ENCODE measurements at places on chromosomes 7 and 10.

GRCh38 chr10:119191881-119192280 lies 13.3 kb upstream of the PRDX3 start:
- no peak for DNase-seq

GRCh38 chr10:184911-185310 lies 49.7 kb downstream of the ZMYND11 start:
- DNase-seq, result no peak

DNA sequence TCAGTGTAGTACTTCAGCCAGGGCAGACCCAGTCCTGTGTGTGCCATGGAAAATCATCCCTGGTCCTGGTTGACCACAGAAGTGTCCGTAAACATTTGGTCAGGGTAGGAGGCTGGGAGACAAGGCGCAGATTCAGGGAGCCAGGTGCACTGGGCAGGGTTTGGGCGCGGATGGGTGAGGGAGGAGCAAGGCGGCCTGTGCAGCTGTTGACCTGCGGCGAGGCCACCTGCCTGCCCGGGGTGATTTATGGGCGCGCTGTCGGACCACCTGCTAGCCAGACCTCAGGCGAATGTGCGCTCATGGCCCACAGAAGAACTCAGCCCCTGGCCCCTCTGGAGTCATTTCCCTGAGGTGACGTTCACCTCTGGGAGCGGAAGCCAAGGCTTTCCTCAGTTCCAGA lies 6.6 kb downstream of the SFRP5 start:
- DNase-seq, result no peak

DNA sequence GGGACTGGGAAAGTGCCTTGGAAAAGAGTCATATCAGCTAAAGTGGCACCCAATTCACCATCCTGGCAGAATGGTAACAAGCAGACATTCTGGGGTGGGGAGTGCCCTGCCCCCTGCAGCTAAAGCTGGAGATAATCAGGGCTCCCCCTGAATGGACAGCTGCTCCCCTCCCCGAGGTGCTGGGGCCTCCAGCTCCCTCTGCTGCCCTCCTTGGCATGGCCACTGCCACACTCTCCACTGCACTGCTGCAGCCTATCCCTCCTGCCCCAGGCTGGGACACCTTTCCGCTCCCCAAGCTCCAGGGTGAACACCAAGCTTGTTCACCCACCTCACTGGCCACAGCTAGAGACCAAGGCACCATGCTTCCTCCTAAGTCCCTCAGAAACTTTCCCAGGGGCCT lies 9.8 kb upstream of the PARD3 start:
- no peak for DNase-seq

- DNase-seq, result peak; percentile 57
Observed at GRCh38 chr10:133379152-133379800, at the start of gene PAOX. PAOX (plus strand) TSS chr10:133379262; CDS start chr10:133379317, 55 bp downstream.

- no peak for DNase-seq
Observed at GRCh38 chr10:44697116-44697515, 214.0 kb upstream of the TMEM72 start.

DNA sequence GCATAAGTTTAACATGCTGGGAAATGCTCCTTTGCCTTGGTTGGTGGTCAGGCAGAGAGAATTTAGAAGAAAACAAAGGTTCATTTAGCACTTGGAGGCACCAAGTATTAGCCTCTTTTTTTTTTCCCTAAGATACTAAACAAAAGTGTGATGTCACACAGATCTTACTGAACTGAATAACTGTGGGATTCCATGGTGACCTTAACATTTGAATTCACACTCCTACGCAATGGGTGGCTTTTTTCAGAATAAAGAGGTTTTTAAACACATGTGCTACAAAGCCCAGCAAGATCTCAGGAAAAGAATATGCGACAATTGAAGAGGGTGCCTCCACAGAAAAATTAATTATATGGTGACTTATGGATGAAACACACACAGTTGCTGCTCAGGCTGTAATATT lies 133.4 kb upstream of the ABCB5 start:
- no peak for DNase-seq

DNA sequence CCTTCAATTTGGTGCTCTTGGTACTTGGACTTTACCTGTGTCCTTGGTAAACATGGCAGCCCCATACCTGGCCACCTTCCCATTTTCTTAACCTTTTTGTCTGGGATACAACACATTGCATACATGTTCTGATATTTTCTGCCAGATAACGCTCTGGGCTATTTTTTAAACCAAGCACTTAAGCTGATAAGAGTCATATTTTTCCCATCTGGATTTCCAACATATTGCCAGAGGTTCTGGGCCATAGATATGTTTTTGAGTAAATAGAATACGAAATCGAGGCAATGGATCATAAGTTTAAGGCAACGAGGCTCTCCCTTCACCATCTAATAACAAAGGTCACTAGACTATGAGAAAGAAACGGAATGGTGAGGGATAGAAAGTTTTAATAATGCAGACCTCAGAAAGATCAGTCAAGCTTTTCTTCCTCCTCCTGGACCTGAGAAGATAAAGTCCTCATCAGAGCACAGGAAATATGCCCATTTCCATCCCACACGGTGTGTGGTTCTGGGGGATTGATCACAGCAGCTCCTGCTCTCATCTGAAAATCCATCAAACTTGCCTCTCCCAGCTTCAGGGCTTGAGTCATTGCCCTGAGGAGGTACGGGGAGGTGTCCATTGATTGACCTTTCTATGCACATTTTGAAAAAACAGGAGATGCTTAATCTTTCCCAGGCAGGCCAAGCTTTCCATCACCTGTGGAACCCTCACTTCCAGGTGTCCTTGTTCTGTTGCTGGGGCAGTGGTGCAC lies 257.2 kb downstream of the GFRA1 start:
- no peak for DNase-seq

- peak; percentile 72 for DNase-seq
Observed at GRCh38 chr7:44977304-44977958, 1.4 kb downstream of the MYO1G start.

DNA sequence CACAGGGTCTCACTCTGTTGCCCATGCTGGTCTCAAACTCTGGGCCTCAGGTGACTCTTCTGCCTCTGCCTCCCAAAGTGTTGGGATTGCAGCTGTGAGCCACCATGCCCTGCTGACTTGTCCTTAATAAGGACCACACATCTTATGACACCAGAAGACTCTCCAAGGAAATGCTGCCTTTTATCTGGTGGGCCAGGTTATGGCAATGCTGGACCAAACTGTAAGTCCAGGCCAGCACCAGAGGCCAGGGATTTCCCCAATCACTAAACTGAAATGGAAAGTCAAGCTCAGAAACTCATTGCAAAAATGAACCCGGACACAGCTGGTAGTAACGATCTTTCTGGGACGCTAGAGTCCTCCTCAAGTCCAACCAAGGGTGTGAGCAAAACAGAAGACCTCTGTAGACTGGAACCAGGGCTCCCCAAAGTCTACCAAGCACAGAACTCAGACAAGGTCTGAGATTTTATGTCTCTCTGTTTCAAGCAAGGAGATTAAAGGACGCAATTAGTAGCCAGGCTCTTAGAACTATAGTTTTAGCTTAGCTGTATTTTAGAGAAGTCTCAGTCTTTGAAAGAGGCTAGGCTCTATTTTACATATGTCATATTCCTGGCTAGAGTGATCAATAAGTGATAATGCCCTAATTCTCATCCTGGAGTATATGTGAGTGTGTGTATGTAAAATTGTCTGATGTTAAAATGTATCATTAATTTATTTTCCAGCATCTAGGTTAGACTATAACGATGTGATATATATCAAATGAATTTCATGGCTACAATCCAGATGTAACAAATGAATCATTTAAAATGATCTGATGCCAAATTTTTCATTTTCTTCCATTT lies 74.0 kb upstream of the ITGB1 start:
- DNase-seq, result no peak

- no peak for DNase-seq
Observed at GRCh38 chr10:33086100-33086499, 128.1 kb upstream of the ITGB1 start.

- no peak for DNase-seq
Observed at GRCh38 chr7:40546616-40547501, 412.1 kb downstream of the SUGCT start.

DNA sequence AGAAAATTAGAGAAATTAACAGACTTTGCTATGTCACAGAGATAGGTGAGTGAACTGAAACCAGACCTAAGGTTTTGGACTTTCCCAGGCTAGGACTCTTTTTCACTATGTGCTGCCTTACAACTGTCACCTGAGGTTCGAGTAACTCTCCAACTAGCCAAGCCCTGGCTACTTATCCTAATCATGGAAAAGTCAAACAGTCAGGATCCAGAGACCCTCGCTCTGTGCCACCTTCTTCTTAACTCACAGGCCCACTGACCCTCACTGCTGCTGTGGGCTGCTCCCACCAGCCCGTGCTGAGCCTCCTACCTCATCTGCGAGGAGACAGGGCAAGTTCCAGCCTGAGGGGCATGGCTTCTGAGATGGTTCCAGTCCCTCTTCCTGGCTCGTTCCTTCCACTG lies 211.4 kb upstream of the KLF14 start:
- DNase-seq, result no peak

DNA sequence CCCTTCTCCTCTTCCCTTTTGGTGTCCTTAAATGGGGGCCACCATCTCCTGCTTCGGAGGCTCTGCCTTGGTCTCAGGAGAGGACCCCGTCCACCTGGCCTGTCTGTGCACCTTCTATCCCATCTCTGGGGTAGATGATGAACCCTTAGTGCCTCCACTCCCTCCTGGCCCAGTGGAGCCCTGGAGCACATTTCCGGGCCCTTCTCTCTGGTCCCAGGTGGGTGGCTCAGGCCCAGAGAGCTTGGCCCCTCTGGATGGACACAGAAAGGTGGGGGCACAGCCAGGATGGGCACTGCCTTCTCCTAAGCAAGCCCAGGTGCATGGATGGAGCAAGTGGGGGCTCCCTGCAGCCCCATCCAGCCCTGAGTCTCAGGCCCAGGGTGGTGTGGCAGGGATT lies 121.4 kb upstream of the RET start:
- no peak for DNase-seq

GRCh38 chr10:92697663-92698511 lies 8.1 kb downstream of the HHEX start:
- no peak for DNase-seq

DNA sequence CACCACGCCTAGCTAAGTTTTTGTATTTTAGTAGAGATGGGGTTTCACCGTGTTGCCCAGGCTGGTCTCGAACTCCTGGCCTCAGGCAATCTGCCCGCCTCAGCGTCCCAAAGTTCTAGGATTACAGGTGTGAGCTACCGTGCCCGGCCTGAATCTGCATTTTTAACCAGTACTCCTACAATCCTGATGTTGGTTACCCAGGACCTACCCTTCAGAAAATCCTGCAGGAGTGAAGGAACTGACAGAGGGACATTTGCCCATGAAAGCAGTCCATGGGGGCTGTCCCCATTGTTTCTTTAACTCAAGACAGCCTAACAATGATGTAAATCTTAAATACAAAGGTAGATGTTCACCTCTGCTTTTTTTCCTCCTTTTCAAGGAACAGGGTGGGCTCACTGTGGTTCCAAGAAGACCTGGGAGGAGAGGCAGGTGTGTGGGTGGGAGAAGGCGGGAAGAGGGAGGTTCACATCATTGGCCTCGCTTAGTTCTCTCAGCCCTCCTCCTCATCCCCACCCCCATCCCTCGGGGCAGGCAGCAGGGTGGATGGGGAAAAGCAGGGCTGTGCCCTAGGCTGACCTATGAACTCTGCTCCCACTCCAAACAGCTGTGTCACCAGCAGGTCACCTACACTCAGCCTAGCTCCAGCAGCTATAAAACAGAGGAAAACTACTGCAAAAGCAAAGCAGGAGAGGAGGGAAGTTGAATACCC lies 13.5 kb downstream of the LRRC20 start:
- no peak for DNase-seq

GRCh38 chr10:68221196-68221595 lies 10.7 kb downstream of the ATOH7 start:
- DNase-seq, result no peak

- DNase-seq, result no peak
Observed at GRCh38 chr7:43570688-43571365, 12.1 kb upstream of the STK17A start.

DNA sequence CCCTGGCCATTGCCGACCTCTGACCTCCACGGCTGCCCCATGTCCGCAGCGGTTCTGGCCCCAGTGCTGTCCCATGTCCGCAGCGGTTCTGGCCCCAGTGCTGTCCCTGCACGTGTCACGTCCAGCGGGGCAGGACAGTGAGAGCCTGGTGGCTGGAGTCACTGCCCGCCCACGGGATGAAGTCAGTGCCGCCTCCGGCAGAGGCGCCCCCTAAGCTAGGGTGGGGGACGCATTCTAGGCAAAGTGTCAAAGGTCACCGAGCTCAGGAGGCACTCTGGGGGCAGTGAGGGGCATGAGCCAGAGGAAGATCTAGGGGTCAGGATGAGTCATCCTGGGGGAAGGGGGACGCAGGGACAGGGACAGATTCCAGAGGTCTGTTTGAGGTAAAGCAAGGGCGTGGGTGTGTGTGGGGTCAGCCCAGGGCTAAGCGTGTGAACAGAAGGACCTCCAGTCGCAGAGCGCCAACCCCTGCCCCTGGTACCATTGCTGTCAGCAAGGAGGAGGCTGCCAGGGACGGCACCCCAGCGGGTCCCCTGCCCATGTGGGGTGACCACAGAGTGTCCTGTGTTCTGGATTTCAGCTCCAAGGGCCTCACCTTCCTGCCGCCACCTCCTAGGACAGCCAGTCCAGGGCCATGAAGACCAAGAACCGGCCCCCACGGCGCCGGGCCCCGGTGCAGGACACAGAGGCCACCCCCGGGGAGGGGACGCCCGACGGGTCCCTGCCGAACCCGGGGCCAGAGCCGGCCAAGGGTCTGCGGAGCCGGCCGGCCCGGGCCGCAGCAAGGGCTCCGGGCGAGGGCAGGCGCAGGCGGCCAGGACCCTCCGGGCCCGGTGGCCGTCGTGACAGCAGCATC lies 665 bp downstream of the BHLHA15 start:
- no peak for DNase-seq

DNA sequence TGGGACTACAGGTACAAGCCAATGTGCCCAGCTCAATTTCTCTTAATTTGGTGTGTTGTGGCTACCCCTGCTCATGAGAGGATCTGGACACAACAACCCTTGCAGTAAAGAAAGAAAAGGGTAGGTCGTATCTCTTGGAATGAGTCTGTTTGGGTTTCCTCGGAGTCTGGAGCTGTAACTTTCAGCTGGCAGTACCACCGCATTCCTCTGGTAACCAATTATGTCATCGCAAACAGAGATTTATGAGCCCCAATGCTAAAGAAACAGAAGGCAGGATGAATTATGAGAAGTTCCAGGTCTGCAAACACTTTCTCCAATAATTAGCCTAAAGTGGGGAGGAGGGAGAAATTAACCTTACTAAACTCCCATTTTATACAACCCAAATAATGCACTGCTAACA lies 186.6 kb upstream of the NRP1 start:
- DNase-seq, result no peak

GRCh38 chr10:1896153-1896552 lies 158.8 kb upstream of the ADARB2 start:
- DNase-seq, result no peak

DNA sequence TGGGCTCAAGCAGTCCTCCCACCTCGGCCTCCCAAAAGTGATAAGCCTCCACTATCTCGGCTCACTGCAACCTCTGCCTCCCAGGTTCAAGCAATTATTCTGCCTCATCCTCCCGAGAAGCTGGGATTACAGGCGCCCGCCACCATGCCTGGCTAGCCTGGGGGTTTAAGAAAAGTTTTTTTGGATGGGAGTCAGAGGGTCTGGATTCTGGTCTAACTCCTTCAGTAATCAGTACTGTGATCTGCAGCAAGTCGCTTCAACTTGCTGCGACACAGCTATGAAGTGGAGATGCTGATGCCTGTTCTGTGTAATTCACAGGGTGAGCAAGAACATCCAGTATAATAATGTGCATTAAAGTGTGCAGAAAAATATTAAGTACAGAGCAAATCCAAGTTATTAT lies 88.4 kb upstream of the AGBL3 start:
- DNase-seq, result no peak

- DNase-seq, result no peak
Observed at GRCh38 chr10:15841696-15842095, 18.6 kb downstream of the MINDY3 start.

GRCh38 chr7:101816595-101817470 lies 593 bp upstream of the CUX1 start:
- DNase-seq, result peak; percentile 10
